NCI-H187 treated with DMSO at 0.1 percent for 48 hours (cell line): ENCODE measurements at places on chromosomes 7 and 10.

DNA sequence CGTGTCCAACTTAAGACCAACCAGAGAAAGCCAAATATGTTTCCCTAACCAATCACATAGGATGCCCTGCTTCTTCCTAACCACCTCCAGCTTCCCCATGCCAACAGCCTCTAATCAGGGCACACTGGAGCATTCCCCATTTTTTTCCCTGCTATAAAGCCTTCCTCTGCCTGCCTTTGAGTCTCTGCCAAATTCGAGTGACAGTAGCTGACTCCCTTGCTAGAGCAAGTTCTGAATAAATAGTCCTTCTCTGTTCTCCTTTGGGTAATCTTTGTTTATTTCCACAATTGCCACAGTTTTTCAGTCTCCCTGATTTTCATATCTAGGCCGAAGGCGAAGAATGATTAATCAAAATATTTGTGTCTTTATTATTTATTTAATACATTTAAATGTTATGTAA lies 96.7 kb downstream of the ANLN start:
- no peak for DNase-seq

DNA sequence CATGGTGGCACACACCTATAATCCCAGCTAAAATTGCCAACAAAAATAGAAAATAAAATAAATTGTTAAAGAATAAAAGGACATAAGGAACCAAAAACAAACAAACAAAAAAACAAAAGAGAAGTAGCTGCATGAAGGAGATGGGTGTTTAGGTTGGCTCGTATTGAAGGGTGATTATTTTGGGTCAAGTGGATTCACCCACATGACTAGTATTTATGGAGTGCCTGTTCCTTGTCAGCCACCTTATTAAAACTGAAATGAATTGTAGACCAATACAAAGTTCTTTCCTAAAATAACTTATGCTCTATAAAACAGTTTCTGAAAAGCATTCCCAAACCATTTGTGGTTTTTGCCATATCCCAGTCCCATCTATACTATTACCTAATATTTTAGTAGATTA lies 138.7 kb downstream of the BTAF1 start:
- no peak for DNase-seq

DNA sequence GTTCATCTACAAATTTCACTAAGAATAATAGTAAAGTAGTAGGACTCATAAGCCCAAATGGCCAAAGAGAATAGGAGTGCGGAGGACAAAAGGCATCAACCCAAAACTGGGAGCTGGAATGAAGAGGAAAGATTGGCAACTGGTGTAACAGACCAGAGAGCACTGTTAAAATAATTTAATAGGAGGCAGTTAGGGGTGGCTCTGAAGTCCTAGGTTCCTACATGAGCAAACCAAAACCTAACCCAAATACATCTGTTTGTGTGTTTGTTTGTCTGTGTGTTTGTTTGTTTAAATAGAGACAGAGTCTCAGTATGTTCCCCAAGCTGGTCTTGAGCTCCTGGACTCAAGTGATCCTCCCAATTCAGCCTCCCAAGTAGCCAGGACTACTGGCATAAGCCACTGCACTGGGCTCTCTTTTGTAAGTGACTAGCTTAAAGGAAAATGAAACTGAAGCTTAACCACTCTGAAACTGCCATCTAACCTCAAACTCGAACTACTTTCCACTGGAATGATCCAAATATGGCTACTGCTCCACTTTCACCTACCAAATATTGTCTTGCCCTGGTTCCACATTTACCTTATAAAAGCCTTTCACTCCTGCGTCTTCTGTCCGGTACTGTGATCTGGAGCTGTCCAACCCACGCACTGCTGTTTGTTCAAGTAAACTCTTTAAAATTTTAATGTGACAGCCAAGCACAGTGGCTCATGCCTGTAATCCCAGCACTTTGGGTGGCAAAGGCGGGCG lies 94.9 kb downstream of the AKR1D1 start:
- DNase-seq: no peak

DNA sequence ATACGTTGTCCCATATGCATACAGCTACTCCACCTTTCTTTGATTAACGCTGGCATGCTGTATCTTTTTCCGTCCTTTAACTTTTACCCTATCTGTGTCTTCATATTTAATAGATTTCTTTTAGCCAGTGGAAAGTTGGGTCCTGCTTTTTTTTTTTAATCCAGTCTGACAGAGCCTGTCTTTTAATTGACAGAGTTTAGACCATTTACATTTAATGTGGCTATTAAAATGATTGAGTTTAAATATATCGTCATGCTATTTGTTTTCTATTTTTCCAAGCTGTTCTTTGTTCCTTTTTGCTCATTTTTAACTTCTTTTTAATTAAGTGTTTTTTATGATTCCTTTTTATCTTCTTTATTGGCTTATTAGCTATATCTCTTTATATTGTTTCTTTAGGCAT lies 217.6 kb upstream of the NEBL start:
- DNase-seq: no peak

GRCh38 chr7:1503390-1503789 lies 799 bp downstream of the INTS1 start:
- no peak for DNase-seq

DNA sequence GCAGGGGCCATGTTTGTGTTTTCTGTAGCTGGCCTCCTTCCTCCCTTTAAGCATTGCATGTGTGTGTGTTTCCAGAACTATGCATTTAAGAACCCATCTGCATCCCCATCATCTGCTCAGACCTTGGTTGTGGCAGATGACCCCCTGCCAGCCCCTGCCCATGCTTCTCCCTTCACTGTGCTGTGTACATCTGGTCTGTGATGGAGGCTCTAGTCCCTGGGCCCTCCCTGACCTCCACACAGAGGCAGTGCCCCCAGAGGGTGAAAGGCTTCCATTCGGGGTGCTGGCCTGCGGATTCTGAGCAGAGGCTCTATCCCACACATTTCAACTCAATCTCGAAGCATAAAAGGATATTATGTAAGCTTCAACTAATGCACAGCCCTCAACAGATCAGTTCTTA lies 89.4 kb downstream of the TACC2 start:
- DNase-seq: no peak

GRCh38 chr7:76356823-76357222 lies 2.0 kb downstream of the YWHAG start:
- no peak for DNase-seq

GRCh38 chr10:99435986-99436638 lies 5.7 kb upstream of the GOT1 start:
- no peak for DNase-seq
